Daoy (cell line): ENCODE measurements at places on chromosomes 2 and 18. TPM values are rescaled to one million over a fixed set of nuclear protein-coding genes. Genes with fewer than 3 reads are reported as not detected.

The WNT10A gene
- 0.11 and 0.12 TPM in 2 replicates for total RNA-seq

The TRPM8 gene
- 0.06 and 0.12 TPM in 2 replicates for total RNA-seq

DNA sequence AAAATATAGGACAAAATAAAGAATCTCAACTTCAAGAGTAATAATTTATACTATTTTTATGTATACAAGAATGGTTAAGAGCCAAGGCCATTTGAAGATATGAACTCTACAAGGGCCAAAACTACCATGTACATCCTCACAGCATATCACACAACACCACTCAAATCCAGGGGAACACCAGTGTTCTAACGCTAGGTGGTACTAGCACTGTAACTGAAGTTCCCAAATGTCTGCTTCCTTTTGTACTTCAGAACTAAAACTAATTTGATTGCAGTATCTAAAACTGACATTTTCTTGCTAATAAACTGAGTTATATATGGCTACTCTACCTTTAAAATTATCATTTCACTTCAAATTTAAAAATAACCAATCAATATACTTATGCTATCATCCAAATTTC is 47.0 kb downstream of the REV1 start:
- no peak for DNase-seq

GRCh38 chr2:233260661-233261060 is 9.2 kb downstream of the ATG16L1 start:
- no peak for DNase-seq

GRCh38 chr2:37201208-37201607 is 4.9 kb downstream of the CEBPZOS start:
- DNase-seq: no peak

- peak; percentile 74 for DNase-seq
Measured at GRCh38 chr18:48007955-48008701, 77.7 kb upstream of the SMAD2 start.

DNA sequence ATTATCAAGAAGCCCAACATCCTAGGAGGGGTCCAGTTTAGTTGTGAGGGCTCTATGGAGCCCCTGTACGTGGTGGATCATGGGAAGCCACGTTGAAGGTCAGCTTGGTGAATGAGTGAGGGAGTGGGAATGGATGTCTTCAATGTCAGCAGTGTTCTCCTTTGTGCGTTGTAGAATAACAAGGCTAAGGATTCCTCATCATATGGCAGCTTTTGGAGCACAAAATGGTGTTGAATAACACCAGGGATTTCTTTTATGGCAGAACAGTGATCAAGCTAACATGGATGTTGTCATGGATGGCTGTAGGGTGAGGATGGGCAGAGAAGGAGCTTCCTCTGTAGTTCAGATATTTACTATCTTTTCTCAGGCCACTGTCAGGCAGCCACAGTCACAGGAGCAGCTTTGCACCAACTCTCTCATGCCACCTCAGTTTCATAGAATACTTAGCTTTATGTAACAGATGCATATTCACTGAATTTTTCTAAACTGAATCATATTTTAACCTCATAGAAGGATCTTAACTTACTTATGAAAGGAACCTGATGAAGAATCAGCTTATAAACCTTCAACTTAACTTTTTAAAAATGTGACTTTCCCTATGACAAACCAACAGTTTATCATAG is 284.5 kb upstream of the EPAS1 start:
- DNase-seq: no peak
